ENCODE measurements at places on chromosomes 12 and 14.

DNA sequence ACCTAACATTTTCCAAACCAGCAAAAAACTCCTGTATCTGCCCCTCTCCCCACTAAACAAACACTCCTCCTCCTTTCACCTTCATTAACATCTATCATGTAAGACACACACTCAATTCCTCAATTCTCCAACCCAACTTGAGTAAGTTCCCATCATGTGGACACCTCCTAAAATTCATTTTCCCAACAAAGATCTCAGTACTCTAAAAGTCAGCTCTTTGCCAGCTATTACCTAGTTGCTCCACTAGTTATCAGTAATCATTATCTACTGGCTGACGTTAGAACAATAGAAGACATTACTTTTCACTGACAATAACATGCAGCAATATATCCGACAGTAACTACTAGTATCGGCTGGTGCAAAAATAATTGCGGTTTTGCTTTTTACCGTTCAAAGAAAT is 42.1 kb downstream of the HNRNPC start:
- no peak for DNase-seq

- no peak for DNase-seq
Measured at GRCh38 chr12:79619872-79620562, 70.7 kb downstream of the PAWR start.

DNA sequence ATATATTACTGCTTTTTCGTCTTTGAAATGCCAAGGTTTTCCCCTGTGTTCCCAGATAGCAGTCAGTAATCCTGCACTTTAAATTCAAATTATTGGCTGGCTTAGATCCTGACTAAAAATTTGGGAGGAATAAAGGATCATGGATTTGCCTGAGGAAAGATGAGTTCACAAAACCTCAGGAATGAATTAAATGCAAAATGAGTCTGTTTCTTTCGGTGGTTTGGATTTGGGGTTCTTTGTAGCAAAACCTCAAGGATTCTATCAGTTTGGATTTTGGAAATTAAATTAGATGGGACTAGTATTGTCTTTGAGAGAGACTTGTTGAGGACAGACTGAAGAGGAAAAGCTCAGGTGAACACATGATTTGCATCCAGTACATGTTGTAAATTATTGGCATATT is 36.1 kb downstream of the PPFIBP1 start:
- DNase-seq = no peak

- DNase-seq = no peak
Measured at GRCh38 chr14:75011356-75011994, 8.8 kb downstream of the EIF2B2 start.

DNA sequence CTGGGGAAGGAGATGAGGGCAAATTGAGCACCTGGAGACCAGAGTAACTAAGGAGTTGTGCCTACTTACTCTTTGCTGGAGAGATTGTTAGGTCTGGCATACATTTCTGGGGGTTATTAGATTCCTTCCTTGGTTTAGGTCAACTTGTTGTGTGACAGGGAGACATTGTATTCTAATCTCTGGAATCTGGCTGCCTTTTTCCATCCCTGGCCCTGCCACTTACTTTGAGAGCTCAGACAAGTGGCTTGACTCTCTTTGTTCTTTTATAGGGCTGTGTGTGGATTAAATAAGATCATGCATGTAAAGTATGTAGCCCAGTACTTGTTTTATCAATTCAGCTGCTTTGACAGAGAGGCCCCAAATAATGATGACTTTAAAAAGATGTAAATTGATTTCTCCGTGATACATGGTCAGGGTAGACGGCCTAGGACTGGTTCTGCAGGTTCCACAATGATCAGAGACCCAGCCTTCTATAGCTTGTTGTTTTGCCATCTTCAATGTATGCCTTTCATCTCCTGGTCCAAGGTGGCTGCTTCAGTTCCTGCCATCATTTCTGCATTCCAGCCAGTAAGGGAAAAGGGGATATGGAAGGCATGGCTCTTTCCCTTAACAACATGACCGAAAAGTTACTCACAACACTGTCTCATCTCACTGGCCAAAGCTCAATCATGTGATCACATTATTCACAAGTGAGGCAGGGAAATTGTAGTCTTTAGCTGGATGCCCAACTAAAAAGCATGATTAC is 72.6 kb downstream of the CHST11 start:
- DNase-seq = no peak

Data from NK-92 treated with Interleukin-12 subunit alpha and Interleukin-12 subunit beta, amount 100 ng/mL, for 24 hours (cell line).